Activated CD4-positive, alpha-beta T cell treated with anti-CD3 and anti-CD28 coated beads for 36 hours (primary cell): ENCODE measurements at places on chromosomes 6 and 20. TPM values are rescaled to one million over a fixed set of nuclear protein-coding genes. Genes with fewer than 3 reads are reported as not detected.

DNA sequence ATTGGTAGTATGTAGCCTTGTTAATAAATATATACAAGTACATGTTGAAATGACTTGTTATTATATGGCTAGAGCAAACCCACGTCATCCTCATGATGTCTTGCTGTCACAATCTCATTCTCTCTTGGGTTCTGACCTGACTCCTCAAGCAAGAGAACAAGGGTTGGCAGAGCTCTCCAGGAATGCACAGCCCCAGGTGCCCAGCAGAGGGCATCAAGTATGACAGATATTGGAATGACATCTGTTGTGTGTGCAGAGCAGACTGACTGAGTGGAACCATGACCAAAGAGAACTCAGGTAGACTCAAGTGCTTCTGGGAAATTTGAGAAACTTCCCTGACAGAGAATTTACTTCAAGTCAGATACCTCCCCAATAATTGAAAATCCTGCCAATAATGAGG lies 90.6 kb downstream of the PAX1 start:
- DNase-seq, result peak; percentile 10

The PSMB9 gene
- 210 TPM for total RNA-seq

DNA sequence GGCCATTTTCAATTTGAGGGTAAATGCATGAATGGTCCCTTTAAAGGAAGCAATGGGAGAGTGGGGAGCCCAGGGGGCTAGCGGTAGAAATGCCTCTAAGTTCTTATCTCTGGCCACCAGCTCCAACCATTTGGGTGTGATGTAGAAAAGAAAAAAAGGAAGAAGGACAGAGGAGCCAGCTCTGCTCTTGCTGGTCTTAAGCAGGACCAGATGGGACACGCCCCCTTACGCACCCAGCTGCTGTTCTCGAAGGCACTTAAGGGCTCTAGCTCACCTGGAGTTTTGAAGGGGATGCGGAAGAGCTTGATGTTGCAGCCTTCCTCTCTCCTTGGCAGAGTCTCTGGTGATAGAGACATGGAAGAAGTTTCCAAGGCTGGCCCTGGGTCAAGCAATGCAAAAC lies 59.5 kb upstream of the RNF144B start:
- DNase-seq, result no peak

- DNase-seq, result peak; percentile 32
Observed at GRCh38 chr6:13194852-13195251, 133.5 kb downstream of the TBC1D7 start.

DNA sequence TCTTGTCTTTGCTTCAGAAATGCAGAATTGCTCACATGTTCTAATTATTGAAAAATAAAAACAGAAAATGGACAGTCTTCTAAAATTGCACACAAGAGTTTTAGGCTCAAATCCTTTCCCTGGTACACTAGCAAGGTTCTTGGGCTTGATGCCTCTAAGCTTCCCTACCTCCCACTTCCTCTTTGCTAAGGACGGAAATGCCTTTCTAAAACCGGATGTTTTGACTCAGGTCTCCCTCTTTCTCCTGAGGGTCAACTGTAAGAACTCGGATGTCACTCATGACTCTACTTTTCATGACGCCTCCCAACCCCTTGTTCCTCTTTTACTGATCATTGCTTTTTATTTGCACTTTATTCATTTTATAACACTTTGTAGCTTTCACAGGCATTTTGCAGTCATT lies 613.5 kb downstream of the C6orf118 start:
- DNase-seq, result no peak
